ENCODE measurements at places on chromosomes 7 and 10.

- DNase-seq, result no peak
Observed at GRCh38 chr7:83677180-83677866, 28.4 kb upstream of the SEMA3E start.

GRCh38 chr7:47392241-47392759 is 189.6 kb downstream of the TNS3 start:
- DNase-seq, result no peak

DNA sequence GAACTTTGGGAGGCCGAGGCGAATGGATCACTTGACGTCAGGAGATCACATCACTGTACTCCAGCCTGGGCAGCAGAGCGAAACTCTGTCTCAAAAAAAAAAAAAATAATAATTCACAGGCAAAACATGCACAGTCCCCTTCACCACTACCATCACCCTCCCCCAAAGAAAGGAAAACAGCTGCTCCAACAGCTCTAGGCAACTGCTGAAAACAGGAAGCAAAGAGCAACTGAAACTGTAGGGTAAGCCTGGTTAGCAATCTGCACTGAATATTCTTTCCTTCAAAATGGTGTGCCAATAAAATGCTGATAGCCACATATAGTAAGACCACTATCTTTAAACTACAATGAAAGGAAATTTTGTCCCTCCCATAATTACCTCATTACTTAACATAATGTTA is 11.8 kb downstream of the NT5C2 start:
- DNase-seq, result no peak

GRCh38 chr7:142771353-142771723 is 568 bp downstream of the PRSS2 start:
- DNase-seq, result peak; percentile 37

- no peak for DNase-seq
Observed at GRCh38 chr7:84506151-84506550, 311.6 kb upstream of the SEMA3A start.

GRCh38 chr7:23220690-23221305 is 25.8 kb upstream of the GPNMB start:
- DNase-seq, result no peak

- no peak for DNase-seq
Observed at GRCh38 chr10:89158446-89158845, 48.7 kb downstream of the CH25H start.

- DNase-seq, result peak; percentile 43
Observed at GRCh38 chr10:79444199-79445119, 965 bp downstream of the ZCCHC24 start.

DNA sequence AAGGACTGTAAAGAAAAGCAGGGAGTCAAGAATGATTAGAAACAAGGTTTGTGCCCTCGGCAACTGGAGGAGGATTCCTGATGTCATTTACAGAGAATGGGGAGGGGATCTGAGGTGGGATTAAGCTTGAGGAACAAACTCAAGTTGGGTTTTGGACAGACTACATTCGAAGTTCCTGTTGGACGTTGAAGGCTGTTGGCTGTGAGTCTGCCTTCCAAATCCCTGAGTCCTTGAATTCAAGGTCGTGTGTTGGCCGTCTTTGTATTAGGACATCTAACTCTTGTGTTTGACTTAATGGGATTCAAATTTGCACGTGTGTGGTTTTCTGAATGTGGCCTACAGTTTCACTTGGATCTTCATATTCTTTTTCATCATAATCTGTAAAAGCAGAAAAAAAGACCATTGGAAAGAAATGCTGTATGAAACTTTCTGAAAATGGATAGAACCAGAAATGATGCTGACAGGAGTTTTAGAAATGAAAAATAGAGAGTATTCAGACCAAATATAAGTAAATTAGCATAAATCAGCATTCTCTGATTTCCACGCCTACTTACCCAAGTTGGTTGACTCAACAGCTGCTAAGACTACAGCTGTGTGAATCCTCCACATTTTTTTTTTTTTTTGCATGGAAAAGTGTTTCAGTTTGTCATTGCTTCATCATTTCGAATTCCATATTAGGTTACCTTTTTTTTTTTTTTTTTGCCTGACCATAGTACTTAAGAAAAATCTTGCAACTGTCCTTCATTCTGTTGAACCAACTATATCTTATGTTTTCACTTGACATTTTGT is 94.8 kb downstream of the KIAA1217 start:
- no peak for DNase-seq

DNA sequence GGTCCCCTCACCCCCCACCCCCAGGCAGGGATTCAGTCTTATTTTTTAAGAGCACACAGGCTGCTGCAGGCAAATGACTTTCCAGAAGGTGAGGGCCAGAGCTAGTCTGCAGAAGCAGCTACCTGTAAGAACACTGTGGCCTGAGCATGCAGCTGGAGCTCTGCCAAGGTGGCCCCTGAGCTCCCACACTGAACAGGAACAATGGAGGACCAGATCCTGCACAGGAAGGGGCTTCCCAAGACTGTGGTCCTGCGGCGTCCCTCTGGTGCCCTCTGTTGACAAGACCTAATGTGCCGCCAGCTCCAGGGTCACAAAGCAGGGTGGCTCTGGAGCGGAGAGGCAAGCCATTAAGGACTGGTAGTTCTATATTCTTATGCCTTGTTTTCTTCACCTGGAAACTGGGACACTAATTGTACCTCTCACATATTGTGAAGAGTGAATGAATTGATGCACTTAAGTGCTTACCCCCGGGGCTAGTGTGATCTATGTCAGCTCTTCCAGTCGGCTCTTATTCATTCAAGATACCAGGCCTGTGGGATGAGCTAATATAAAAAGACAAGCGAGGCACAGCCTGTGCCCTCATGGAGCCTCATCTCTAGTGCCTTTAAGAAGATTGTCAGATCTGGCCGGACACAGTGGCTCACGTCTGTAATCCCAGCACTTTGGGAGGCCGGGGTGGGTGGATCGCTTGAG is 8.0 kb upstream of the BEND7 start:
- peak; percentile 14 for DNase-seq

GRCh38 chr7:45718464-45719330 is 144.5 kb downstream of the ADCY1 start:
- DNase-seq, result no peak

DNA sequence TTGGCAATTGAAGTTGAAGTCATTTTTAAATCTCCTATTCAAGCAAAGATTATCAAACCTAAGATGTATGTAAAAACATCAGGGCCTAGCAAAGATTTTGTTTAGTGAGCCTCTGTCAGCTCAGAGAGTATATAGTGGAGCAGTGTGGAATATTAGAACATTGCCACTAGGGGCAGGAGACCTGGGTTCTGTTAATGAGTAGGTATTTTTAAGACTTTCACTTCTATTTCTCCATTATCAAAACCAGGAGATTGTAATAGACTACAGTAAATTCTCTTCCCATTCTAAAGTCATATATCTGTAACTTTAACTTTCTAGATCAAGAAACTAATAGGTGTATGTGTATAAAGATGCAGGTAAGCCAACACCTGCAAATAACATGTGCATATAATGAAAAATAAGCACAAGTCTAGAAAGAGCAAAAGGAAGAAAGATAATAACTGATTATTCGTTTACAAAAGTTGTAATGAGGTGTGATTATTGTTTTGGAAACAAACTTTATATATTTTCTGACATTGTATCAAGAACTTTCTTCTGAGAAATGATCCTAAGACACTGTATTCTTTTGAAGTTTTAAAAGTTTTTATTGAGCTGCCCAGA is 64.4 kb downstream of the KCND2 start:
- DNase-seq, result no peak

GRCh38 chr10:3770611-3771110 is 14.3 kb downstream of the KLF6 start:
- no peak for DNase-seq

DNA sequence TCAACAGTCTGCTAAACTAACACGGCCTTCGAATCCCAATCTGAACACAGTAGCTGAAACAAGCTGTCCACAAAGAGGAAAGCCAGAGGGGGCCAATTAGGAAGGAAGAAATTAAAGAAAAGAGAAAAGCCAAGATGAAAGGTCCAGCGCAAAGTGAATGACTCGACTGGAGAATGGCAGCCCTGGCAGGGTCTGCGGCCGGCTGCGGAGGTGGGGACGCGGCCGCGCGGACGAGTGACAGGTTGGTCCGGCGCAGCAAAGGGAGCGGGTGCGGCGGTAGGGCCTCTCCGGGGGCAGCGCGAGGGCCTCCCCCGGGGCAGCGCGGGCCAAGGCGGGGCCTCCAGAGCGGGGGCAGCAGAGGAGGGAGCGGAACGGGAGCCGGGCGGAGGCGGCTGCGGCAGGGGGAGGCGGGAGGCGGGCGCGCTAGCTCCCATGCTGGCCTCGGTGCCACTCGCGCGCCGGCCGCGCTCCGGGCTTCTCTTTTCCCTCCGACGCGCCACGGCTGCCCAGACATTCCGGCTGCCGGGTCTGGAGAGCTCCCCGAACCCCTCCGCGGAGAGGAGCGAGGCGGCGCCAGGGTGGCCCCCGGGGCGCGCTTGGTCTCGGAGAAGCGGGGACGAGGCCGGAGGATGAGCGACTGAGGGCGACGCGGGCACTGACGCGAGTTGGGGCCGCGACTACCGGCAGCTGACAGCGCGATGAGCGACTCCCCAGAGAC is at the start of gene VWC2:
Gene VWC2, plus strand, starts transcription at position 421 of the 718 bp plus-strand sequence. CDS start 1,798 bp downstream, outside the sequence.
- DNase-seq, result no peak

- no peak for DNase-seq
Observed at GRCh38 chr7:99709838-99710578, 25.0 kb downstream of the CYP3A7 start.

- DNase-seq, result no peak
Observed at GRCh38 chr10:131676800-131677421, 223.9 kb upstream of the PPP2R2D start.

- no peak for DNase-seq
Observed at GRCh38 chr7:68433462-68434070, 1164.7 kb upstream of the AUTS2 start.

GRCh38 chr10:133212853-133213494 is 17.0 kb upstream of the UTF1 start:
- DNase-seq, result no peak

DNA sequence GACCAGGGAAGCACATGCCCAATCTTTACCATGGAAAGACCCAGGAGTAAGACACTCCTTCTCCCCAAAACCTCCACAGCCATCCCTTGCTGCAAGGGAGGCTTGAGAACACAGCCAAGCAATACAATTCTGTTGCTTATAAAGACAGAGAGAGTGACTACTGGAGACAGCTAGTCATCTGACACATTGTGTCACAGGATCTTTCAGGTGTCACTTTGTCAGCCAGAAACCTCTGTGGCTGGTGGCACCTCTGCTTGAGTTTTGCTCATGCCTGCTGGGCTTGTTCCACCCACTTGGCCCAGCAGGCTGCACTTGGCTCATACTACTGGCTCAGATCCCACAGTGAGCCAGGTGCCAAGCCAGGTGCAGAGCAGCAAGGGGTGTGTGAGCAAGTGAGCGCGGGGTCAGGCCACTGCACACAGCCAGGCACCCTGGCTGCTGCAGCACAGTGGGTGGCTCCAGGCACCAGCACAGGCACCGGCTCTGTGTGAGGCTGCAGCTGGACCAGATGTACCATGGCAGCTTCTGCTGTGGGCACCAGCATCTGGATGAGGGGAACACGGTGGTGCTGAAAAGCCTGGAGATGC is 12.4 kb upstream of the PRLHR start:
- DNase-seq, result no peak

DNA sequence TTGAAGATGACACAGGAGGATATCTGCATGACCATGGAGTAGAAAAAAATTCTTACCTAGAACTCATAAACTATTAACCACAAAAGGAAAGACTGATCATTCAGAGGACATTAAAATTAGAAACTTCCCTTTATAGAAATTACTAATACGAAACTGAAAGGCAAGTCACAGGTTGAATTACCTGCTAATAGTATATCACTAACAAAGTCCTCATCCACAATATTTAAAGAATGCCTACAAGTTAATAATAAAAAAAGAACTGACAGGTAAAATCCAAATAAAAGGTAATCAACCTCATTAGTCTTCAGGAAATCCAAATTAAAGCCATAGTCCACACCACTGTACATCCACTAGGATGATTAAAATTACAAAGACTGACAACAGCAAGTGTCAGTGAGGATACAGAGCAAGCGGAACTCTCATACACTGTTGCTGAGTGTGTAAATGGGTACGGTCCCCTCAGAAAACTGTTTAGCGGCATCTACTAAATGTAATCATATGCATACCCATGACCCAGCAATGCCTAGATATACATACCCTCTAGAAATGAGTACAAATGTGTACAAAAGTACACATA is 71.2 kb downstream of the ARHGAP21 start:
- peak; percentile 69 for DNase-seq

GRCh38 chr7:112444505-112444904 is 5.8 kb upstream of the IFRD1 start:
- no peak for DNase-seq

DNA sequence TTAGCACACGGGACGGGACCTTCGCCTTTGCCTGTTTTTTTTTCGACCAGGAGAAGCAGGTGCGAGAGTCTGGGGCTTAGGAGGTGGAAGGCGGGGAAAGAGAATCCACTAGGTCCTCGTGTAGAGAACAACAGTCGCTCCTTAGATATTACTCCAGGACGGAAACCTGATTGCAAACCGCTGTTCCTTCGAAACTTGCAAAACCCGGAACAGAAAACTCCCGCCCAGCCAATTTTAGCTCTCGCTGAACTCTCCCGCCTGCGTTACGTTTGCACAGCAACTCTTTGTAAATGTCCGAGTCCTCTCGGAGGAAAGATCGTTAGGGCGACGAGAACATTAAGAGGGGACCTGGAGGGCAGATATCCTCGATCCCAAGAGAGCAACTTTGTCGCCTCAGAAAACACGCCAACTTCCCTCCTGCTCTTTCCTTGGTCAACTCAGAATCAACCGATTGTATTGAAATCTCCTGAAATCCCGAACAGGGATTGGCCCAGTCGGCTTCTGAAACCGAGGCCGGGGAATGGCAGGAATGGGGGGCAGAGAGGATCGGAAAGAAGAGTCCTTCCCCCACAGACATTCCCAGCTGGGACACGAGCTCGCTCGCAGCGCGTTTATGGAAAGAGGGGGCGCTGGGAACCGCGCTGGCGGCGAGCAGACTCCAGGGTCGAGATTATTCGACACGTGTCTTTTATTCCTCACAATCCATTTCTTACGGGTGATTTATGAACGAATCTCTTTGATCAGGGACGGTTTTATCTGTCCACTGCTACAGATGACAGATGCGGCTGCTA is 9.9 kb downstream of the TWIST1 start:
- no peak for DNase-seq

DNA sequence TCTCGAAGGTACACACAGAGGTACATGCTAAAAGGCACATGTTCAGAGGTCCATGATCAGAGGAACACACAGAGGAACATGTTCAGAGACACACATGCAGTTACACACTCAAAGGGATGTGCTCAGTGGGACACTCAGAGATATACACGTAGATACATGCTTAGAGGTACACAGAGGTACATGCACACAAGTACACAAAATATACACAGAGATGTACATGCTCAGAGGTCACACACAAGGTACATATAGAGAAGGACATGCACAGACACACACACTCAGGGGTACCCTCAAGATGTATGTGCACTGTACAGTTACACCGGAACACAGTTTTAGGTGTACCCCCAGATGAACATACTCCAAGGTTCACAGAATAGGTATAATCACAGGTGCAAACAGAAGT is 18.8 kb downstream of the NPC1L1 start:
- no peak for DNase-seq

- DNase-seq, result no peak
Observed at GRCh38 chr7:103396471-103396870, 49.0 kb downstream of the PSMC2 start.

- no peak for DNase-seq
Observed at GRCh38 chr7:18179093-18179492, 151.4 kb upstream of the PRPS1L1 start.
